ENCODE measurements at places on chromosomes 4 and X. TPM values are rescaled to one million over a fixed set of nuclear protein-coding genes. Genes with fewer than 3 reads are reported as not detected.

Gene ADH1A
- total RNA-seq = not detected

Gene TMPRSS11F
- total RNA-seq = not detected

Gene SLC25A31
- total RNA-seq = not detected

Gene KIAA1210
- total RNA-seq = not detected

Gene REELD1
- not detected for total RNA-seq

Gene GAGE12J
- not detected for total RNA-seq

Gene USP17L30
- not detected for total RNA-seq

Gene SMIM10
- total RNA-seq = 7.9 TPM
